ENCODE measurements at places on chromosomes 6 and 20.
A peak's percentile ranks its signal among the peaks of the same experiment; 100 is the strongest.

GRCh38 chr20:41331731-41332130, 8.9 kb upstream of the LPIN3 start:
- DNase-seq = no peak

DNA sequence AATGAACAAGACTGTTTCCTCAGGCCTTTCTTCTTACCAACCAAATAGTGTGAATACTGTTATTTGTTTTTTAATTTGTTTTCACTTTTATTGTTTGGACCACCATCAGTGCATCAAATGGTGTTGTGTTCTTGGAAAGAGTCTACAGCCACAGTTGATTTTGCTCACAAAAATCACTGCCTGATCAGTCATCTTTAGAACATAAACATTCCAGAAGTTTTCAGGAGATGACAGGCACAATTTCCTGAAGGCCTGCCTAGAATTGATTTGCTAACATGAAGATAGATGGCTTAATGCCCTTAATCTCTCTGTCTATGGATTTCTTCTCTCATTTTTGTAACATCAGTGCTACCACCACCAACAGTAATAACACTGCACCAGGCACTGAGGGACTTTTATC, 13.5 kb downstream of the IL22RA2 start:
- DNase-seq = no peak

DNA sequence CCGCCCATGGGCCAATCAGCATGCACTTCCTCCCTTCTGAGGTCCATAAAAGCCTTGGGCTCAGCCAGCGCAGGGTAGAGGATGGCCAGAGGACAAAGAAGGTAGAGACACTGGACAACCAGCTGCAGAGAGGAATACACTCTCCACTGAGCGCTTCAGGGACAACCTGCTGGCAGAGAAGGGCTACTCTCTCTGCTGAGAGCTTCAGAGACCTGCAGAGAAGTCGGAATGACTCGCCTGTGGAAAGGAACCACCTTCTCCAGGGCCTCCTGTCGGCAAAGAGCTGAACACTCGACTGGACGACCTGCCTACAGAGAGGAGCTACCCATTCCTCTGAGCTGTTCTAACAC, 31.4 kb upstream of the SLA2 start:
- no peak for DNase-seq

DNA sequence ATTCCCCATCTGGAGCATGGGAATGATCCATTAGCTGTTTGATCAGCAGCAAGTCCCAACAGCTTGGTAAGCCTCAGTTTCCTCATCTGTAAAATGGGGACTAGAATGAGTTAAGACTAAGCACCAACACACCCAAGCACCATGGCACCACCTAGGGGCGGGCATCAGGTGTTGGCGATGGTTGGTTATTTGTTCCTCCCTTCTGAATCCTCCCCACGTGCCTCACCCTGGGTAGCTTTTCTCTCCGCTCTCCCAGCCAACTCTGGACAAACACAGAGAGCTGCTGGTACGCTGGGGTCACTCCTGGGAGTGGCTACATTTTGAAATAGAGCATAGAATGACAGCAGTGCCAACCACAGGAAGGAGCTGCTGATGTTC, 13.3 kb upstream of the ITPR3 start:
- peak; percentile 44 for DNase-seq

DNA sequence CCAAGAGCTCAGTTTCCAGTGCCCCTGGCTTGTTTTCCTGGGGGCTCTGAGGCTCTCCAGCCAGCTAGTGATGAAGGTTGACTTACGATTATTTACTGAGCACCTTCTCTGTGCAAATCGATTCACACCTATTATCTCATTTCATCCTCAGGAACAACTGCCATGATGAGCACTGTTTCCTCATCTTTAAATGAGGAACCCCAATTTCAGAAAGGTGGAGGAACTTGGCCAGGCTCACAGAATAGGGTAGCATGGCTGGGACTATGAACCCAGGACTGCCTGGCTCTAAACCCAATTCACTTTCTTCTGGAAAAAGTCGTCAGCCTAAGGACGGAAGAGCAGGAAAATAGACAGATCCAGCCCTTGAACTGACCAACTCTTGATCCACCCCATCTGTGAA, 3.5 kb upstream of the BPI start:
- no peak for DNase-seq

DNA sequence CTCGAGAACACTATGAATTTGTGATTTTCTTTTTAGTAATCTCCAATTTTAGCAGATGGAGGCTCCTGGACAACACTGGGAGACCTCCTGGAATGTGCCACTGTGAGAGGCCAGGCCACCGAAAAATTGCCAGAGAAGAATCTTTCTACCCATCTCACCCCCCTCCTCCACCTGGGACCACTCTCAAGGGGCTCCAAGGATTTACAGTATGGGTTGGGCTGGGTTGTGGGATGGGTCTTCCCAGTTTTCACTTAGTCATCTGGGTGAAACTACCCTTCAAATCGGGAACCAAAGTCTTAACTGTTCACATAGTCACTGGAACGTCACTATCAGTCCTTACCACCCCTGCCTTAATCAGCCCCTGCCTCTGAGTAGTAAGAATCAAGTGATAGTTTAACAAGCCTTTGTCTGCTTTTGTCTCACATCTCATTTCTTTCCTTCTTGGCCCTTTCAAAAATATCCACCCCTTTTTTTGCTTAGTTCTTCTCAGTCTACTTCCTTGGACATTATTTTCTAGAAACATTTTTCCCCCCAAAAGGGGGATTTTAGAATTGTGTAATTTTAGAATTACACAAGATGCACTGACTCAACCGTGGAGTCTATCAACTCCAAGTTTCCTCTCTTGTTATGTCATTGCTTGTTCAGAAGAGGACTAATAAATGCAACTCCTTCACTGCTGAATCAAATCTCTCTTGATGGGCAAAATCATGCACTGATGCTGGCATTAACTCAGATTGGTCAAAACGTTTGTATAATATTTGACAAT, 148.2 kb upstream of the MOCS1 start:
- no peak for DNase-seq

DNA sequence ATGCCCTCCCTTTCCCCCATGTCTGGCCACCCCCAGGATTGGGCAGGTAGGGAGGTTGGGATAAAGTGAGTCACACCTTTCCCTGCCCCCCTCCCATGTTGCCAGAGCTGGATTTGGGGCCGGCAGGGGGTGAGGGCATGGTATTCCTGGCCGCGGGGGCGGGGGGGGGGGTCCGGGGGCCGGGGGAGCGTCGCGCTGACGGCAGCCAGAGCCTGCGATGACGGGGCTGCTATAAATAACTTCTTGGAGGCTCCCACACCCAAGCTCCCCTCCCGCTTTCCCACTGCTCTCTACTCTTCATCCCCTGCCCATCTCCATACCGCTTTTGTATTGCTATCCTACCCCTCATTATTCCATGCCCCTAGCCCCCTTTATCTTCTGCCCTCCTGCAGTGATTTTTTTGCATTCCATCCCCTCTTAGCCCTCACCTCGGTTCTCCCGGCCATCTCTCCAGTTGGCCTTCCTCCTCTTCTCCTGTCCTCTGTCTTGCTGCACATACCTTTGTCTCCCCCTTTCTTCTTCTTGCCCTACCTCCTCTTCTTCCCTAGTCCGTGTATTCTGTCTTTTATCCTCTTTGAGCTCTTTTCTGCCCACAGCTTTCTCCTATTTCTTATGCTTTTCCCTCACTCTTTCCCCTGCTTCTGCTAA, 13.8 kb downstream of the SYNGAP1 start:
- no peak for DNase-seq
